Activated CD4-positive, alpha-beta T cell treated with anti-CD3 and anti-CD28 coated beads, Interleukin-2, amount 10 ng/mL, durations not matched to agents 24 days and 14 days (primary cell): ENCODE measurements at places on chromosomes 11 and 22.

DNA sequence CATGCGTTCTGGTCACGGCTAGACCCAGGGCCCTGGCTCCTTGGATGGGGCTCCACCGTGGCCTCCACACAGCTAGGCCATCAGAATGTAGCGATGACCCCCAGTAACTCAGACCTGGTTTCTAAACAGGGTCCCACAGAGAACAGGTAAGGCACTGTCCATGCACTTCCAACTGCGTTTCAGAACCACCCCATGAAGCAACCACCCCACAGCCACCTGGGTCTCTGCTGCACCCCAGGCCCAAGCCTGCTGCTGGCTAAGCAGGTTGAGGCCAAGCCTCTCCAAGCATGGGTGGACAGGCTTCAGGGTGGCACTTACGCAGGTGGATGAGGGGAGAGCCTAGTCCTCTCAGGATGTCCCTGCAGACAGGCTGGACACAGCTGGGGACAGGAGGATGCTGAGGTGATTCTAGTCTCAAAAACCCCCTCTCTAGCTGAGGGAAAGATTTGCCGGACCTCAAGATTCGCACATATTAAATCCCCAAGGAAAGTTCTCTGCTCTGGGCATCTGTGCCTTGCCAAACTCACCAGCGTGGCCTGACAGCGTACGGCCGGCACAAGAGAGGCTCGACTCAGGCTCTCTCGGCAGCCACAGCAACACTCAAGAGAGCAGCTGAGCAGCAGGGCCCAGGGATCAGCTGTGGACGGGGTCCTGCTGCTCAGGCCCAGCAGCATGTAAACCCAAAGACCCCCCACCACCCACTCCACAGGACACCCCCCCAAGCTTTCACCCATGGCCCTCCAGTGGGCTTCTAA is 141.6 kb downstream of the CRYBB2 start:
- DNase-seq = no peak

GRCh38 chr11:62996271-62996670 is 11.5 kb upstream of the SLC22A6 start:
- DNase-seq = no peak

DNA sequence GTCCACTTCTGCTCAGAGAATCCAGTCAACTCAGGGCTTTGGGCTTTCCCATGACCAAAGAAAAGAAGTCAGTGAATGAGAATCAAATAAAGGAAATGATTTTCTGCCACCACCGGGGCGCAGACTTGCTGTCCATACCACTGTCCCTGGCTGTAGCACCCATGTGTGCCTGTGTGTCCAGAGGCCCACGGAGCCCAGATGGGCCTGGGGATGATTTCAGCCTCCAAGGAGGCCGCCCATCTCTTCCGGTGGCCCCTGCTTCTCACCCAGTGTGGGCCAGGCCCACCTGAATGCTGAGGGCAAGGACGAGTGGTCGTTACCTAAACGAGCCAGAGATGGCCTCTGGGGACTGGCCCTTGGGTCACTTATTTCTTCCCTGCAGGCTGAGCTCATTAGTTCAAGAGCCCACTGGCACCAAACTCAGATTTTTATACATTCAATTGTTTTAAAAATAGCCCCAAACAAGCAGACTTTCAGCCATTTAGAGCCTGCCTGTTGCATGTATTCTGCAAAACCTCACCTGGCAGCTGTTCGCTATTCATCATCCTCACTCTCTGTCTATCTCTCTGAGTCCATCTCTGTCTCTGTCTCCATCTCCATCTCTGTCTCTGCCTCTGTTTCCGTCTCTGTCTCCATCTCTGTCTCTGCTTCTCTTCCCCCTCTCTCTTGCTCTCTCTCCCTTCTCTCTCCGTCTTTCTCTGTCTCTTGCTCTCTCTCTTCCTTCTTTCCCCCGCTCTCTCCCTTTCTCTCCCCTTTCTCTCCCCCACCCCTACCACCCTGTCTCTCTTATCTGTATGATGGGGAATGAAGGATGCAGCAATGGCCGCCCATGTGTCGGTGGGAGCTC is 24.2 kb downstream of the KRTAP5-5 start:
- no peak for DNase-seq

- no peak for DNase-seq
These were observed 2.5 kb upstream of the CLDN5 start for GRCh38 chr22:19526702-19527111.

DNA sequence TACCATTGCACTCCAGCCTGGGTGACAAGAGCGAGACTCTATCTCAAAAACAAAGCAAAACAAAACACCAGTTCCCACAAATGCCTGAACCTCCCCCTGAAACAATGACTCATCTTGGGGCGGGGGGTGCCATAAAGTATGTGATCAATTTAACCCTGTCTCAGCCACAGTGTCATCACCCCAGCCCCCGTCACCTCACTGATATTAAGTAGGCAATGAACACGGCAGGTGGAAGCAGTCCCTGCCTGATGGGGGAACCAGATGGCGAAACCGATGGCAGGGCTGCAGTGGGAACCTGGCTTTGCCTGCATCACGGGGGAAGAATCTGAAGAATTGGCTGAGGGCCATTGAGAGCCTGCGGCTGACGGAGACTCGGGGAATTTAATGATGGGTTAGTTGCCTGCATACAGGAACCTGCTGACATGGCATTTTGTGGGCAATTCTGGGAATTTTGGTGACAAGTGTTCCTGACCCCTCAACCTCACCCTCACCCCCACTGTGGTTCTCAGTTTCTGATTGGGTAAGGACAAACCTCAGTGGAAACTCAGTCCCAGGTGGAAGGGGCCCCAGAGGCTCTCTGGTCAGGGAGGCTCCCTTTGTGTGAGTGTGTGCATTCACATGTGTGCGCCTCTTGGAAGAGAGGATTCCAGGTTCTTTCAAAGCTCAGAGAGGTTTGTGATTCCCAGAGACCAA is 39.1 kb upstream of the SHISAL1 start:
- no peak for DNase-seq

DNA sequence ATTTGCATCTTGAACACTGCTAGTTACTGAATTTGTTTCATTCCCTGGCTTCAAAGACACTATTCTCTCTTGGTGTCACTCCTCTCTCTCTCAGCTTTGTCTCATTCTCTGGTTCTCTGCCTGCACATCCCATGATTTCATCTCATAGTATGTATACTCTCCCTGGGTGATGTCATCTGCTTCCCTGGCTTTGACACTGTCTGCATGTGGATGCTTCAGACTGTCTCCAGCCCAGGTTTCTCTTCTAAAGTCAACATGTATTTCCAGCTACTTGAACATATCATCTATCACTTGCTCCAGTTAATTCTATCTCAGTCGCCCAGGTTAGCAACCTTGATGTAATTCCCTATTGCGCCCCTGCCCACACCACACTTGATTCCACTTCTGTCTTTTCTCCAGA is 9.3 kb upstream of the ACAT1 start:
- peak; percentile 47 for DNase-seq

GRCh38 chr11:133207995-133208394 is 324.3 kb downstream of the OPCML start:
- no peak for DNase-seq

DNA sequence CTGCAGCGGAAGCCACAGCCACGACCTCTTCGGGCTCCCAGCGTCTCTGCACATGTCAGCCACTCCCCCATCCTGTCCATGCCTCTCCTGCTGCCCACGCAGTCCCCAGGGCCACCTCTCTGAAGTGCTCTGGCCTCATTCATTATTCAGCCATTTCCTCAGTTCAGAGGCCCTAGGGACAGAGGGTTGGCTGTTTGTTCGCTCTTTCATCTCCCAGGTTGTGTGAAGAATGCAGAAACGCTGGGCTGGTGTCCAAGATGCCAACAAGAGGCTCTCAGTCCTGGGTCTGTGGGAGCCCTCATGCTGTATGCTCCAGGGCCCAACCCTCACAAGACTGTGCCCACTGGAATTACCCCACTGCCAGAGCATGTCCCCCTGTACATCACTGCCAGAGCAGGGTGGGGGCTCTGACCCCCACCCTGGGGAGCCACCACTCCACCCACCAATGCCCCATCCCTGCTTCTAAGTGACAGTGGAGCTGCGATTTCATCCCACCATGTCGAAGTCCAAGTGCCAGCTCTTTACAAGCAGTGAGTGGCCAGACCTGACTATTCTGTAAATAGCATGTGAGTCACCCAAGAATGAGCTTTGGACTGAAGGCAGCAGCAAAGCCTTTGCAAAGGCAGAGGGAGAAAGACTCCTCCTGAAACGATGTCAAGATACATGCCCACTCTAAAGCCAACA is 209.6 kb downstream of the BUD13 start:
- no peak for DNase-seq

- no peak for DNase-seq
These were observed 197.8 kb upstream of the SORL1-AS1 start for GRCh38 chr11:121650351-121651256.

DNA sequence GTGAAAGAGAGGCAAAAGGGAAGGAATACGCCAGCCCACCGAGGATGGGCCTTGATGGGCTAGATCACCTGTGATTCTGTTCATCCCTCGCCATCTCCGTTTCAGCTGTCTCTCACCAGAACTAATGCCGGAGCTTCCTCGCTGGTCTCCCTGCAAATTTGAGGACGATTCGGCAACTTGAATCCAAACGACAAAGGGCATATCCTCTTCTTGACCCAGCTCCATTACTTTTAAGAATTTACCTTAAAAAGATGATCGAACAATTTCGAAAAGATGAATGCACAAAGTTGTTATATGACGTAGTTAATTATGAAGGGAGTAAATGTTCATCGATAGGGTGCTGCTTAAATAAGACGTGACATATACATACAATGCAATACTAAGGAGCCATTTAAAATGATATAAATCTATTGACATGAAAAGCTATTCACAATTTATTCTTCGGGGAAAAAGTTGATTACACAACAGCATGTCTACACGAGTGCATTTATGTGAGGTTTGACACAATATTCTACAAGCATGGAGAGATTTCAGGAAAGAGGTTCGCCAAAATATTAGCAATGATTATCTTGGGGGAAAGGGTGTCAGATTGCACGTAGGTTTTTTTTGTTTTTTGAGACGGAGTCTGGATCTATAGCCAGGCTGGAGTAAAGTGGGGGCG is 937 bp upstream of the FAM168A start:
- no peak for DNase-seq

DNA sequence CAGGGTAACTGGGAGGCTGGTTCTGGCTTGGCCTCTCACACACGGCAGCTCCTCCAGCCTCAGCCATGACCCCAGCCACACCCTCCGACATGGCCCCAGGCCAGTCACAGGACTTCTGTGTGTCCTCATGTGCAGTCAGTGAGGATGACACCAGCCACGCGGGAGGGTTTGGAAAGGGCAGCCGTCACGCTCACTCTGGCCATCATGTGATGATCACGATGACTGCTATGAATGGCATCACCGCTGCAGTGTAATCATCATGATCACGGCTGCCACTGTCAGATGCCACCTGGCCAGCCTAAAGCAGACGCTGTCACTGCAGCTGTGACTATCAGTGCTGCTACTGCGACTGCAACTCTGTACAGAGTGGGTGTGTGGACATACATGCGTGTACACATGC is 640.9 kb downstream of the BRD1 start:
- DNase-seq = no peak

DNA sequence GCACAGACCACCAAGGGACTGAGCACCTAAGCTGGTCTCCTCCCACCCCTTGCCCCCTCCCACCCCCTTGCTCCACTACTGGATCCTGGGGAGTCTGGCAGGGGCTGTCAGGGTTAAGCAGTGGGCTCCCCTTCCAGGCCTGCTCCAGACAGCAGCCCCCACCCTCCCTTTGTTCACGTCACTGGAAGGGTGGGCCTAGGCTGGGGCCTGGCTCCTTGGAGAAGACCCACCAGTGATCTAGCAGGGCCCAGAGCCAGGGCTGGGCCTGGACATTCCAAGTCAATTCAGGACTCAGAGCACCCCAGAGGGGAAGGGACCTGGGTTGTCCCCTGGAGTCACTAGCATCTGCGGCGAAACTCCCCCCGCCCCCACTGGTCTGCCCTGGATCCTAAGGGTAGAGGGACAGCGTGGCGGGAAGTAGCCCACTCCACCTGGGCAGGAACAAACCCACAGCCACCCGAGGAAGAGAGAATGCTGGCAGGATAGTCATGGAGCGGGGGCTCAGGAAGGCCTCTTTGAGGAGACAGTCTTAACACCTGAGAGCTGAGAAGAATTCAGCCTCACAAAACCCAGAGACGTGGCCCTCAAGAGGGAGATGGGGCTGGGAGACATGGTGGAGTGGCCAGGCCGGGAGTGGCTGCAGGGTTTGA is 45.8 kb downstream of the IGLL1 start:
- no peak for DNase-seq

DNA sequence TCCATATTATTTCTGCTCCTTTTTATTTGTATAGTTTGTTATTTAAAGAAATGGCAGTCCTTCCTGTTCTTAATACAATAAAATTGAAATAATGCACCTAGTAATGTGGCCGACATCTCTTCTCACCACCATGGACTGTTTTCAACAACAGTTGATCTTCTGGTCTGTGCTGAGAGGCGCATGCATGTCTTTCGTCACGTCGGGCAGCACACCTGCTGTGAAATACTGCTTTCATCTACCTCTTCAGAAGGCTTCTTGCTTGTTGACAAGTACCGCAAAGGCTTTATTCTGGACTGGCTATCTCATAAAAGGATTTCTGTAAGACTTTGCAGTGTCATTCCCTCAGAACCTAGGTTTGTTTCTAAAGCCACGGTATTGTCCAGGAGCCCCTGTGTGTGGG is 13.9 kb upstream of the MYO18B start:
- DNase-seq = no peak

- peak; percentile 90 for DNase-seq
These were observed 28.1 kb downstream of the IGSF9B start for GRCh38 chr11:133928628-133929059.

DNA sequence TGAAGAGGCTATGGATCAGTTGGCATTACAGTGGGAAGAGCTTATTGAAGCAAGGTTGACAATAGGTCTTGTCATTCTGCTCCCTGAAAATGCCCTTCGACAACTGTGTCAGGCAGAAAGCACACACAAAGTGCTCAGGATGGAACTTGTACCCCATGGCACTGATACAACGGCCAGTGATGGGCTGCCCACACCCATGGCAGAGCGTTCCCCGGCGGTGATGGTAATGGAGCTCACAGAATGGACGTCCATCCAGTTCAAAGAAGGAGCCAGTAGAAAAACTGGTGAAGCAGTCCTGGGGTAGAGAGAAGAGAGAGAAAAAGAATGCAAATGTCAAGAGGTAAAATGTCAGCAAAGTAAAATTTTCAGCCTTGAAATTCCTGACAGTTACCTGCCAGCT is 19.5 kb upstream of the OR5B21 start:
- no peak for DNase-seq
